Esophagus muscularis mucosa (tissue), 4 donors: ENCODE measurements at places on chromosomes 5 and 9. TPM values are rescaled to one million over a fixed set of nuclear protein-coding genes. Genes with fewer than 3 reads are reported as not detected.

The PCDHGC3 gene
- total RNA-seq: 73.2 TPM

DNA sequence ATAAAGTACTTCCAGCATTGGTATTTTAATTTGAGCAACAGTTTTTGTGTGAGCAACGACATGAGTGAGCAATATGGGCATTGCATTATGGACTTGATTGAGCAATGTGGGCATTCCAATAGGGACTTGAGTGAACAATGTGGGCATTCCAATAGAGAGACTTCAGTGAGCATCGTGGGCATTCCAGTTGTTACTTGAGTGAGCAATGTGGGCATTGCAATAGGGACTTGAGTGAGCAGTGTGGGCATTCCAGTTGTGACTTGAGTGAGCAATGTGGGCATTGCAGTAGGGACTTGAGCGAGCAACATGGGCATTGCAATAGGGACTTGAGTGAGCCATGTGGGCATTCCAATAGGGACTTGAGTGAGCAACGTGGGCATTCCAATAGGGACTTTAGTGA is 52.2 kb downstream of the ZCCHC7 start:
- DNase-seq: no peak

- DNase-seq: no peak
Measured at GRCh38 chr5:147339313-147339712, 104.5 kb downstream of the STK32A start.

- DNase-seq: no peak
Measured at GRCh38 chr5:124902097-124902821, 155.8 kb upstream of the ZNF608 start.

DNA sequence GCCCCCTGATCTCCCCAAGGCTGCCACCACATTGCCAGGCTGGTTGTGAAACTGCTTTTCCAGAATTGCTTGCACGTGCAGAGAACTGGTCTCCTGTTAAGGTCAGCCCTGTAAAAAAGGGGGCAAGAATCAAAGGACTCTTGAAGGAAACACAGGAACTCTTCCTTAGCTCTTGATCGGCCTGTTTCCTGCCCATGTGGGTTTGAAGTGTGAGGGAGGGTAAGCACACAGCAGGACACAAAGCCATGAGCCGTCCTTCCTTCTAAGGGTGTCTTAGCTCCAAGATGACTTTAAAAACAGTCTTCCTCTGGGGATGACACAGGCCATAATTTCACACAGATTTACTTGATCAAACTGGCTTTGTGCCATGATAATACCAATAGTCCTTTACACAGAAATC is 36.1 kb downstream of the TEK start:
- no peak for DNase-seq

DNA sequence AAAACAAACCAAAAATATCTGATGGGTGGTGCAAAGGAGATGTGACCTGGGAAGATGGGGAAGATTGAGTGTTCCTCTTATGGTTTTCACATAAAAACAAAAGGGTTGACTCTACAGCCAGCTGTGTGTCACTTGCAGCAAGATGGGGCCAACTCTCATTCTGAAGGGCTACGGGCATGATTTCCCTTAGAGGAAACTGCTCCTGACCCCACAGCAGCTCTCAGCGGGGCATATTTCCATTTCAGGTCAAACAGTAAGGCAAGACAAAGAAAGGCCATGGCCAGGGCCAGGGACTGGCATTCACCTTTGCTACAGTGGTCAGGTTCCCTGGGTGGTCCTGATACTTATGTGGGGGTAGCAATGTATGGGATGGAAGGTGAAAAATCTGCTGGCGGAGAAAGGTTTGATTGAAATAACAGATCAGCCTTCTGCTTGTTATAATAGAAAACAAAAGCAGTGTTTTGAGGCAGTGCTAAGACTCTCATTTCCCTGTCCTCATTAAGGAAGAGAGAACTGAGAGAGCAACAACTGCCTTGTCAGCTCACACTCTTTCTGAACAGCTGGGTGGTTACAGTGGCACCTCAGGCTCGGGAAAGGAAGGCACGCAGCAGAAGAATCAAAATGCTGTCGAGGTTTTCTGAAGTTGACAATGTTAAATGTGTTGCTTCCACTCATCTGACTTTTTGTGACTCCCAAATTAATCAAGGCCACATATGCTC is 120.7 kb upstream of the PCA3 start:
- no peak for DNase-seq

- no peak for DNase-seq
Measured at GRCh38 chr5:37029436-37029835, 152.9 kb downstream of the NIPBL start.

The FOXD4L6 gene
- total RNA-seq: not detected

GRCh38 chr5:73743161-73743560 is 117.2 kb downstream of the ARHGEF28 start:
- DNase-seq: no peak

The REXO4 gene
- 15.0 TPM for total RNA-seq

GRCh38 chr9:120718316-120718715 is 4.0 kb upstream of the MEGF9 start:
- no peak for DNase-seq

DNA sequence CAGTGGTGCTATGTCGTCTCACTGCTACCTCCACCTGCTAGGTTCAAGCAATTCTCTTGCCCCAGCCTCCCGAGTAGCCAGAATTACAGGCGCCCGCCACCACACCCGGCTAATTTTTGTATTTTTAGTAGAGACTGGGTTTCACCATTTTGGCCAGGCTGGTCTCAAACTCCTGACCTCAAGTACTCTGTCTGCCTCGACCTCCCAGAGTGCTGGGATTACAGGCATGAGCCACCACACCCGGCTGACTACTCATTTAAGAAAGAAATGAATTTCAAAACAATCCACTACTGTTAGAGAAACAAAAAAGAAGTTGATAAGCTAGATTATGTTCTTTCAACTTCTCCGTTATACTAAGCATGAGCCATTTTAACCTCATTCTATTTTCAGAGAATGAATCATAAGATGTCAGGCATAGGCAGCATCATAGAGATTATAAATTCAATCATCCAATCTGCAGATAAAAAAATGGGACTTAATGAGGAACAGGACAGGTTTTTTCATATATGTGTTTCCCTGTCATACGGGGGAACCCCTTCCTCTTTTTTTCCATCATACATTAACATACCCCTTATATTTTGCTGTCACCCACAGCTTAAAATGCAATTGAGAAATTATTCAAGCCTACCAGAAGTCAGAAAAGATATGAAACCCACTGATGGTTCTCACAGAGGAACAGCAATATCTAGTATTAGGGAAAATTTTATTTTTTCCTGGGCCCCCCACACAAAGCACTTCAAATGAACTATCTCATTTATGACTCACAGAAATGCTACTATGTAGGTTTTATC is 26.5 kb upstream of the ADRB2 start:
- DNase-seq: no peak

GRCh38 chr5:159410480-159410879 is 80.2 kb upstream of the IL12B start:
- no peak for DNase-seq

- no peak for DNase-seq
Measured at GRCh38 chr9:112809906-112810305, 59.3 kb downstream of the SNX30 start.

DNA sequence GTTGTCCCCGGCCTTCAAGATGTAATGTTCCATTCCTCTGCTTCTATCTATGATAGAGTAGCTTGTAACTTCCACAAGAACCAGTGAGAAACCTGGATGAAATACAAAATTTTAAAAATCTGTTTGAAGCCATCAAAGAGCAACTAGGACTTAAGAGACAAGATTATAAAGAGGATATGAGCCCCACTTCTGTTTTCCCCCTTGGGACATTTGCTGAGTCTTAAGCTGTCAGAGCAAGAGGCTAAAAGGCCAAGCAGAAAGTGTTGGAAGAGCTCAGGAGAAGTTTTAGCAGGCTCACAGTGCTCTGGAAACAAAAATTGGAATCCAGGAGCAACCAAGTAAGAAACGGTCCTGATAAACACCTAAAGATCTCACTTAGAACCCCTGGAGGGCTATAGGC is 76.1 kb downstream of the ADRB2 start:
- no peak for DNase-seq

- no peak for DNase-seq
Measured at GRCh38 chr5:41256400-41256799, 43.1 kb upstream of the C6 start.

The FCN2 gene
- total RNA-seq: not detected

The PCDHGA1 gene
- total RNA-seq: 0.83 TPM

- no peak for DNase-seq
Measured at GRCh38 chr5:93058309-93058708, 522.7 kb downstream of the NR2F1-AS1 start.

The CDX1 gene
- not detected for total RNA-seq

- no peak for DNase-seq
Measured at GRCh38 chr9:14863402-14863801, 46.8 kb downstream of the FREM1 start.

GRCh38 chr5:63025679-63026078 is 447.1 kb downstream of the LRRC70 start:
- no peak for DNase-seq

DNA sequence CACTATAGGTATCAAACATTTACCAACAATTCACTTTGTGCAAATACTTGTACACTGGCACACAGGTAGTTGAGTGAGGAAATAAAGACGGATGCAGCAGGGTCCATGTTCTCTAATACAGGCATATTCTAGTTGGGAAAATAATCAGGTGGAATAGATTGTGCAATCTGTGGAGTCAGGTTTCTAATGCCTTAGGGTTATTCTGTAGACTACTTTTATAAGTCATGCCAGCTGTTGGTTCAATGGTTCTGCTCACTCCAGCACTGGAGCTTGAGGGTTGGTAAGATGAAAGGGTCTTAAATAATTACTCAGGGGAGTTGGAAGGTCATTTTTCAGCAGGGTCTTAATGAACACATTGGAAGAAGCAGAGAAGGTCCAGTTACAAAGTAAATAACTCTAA is 690.3 kb upstream of the DMAC1 start:
- DNase-seq: no peak

DNA sequence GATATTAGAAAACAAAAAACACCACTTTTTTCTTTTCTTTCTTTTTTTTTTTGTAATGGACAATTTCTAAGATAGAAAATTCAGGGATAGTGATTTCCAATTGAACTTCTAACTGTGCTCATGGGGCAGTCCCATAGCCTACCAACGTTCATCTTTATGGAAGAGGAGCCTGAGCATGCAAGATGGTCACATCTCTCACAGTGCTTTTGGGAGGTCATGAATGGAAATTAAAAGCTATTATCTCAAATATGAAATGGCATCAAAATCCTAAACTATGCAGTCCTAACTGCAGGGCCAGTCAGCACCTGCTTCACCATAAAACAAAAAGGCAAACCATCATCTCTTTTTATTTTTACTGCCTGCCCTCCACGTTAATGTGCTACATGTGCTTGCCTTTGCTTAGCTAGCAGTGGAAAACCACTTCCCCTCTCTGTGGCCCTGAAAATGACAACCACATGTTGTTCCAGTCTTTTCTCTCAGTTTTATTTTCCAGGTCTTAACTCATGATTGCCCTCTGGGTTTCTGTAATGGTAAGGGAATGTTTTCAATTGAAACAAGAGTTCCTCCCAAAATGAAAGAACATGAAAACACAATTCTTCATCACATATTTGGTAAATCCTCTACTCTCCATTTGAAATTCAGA is 16.7 kb downstream of the IFNB1 start:
- peak; percentile 50 for DNase-seq

GRCh38 chr5:60698336-60698735 is 1.6 kb downstream of the DEPDC1B start:
- no peak for DNase-seq
